Activated CD8-positive, alpha-beta memory T cell treated with anti-CD3 and anti-CD28 coated beads for 1 hour (primary cell): ENCODE measurements at places on chromosomes 7 and 10.

- no peak for DNase-seq
Measured at GRCh38 chr7:120994512-120995410, 6.2 kb downstream of the CPED1 start.

GRCh38 chr10:30988831-30989435 lies 42.7 kb downstream of the ZNF438 start:
- no peak for DNase-seq

DNA sequence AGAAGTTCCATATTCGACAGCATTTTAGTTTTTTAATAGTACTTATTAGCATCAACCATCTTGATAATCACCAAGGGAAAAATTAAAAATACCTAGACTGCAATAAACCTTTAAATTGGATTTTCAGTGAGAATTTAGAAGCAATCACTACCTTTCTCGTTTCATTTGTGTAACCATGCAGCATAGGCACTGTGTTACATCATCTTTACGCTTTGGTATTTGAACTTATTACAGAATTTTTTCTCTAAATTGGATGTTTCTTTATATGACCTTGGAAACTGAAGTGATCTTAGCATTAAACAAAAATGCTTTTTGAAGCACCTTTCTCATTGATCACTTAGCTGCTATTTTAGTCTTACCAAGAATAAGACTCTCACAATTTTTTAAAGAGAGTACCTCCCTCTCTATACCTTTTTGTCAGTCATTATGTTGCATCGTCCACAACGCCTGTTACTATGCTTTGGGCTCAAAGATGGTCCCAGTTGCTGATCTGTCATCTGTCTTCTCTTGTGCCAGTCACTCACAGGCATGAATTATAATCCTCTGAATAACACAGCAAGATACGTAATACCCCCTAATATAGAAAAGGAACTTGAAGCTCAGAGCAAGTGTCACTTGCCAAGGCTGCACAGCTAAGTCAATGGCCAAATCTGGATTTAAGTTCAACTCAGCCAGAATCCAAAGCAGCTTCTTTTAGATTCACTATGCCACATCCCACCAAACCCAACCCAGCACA lies 19.6 kb upstream of the ASCC1 start:
- DNase-seq = no peak

DNA sequence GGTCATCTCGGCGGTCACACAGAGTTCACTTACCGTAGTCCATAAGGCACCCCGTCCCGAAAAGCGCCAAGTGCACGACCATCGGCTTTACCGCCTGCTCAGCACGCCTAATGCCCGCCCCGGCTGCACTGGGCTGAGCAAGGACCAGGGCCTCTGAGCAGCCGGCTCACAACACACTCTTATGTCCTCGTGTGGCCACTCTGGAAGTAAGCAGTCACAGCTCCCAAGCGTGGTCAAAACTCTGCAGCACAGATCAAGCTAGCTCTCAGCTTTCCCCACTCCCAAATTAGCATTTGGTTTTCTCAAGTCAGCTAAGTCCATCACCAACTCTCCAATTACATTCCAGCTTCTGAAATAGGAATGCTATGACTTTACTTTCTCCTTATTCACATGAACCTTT lies 57.7 kb downstream of the MAD1L1 start:
- DNase-seq = no peak

GRCh38 chr10:16832351-16833080 lies 15.3 kb upstream of the RSU1 start:
- no peak for DNase-seq

- DNase-seq = no peak
Measured at GRCh38 chr7:77537778-77538280, 734 bp downstream of the PTPN12 start.

DNA sequence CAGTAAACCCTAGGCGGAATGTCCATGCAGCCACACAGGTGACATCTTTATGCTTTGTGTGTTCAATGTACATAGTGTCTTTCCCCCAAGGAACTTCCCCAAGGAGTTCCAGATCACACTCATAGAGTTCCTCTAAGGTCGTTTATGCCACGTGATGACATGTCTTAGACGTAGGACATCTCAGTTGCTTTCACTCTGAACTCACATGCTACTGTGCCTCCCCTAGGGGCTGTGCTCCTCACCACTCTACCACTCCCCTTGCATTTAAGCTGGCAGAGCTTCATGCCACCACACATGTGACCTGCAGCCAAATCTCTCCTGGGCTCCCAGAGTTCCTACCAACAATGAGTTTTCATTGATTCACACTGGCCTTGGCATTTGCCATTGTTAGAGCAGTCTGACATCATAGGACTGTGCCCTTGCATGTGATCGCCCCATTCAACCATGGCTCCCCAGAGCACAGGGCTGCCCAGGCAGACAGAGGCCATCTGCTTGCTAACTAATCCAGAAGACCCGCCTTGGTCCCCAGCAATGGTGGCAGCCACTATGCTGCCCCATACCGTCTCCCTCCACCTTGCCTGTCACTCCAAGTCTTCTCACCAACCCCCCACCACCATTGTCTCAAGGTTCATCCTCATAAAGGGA lies 95.3 kb upstream of the MACROH2A2 start:
- DNase-seq = no peak

DNA sequence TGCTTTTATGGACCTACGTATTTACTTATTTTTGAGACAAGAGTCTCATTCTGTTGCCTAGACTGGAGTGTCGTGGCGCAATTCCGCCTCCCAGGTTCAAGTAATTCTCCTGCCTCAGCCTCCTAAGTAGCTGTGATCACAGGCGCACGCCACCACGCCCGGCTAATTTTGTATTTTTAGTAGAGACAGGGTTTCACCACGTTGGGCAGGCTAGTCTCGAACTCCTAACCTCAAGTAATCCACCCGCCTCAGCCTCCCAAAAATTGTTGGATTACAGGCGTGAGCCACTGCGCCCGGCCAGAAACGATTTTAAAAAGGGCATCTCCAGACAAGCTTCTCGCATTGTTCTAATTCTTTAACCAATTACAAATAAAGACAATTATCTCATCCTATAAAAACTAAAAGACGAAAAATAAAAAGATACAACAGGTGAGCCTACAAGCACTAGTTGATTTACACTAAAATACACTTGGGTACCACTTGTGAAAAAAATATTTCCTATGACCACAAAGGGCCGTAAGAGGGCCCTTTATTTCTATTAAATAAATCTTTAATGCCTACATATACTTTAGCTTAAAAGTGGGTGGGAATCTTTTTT lies 2.4 kb downstream of the TRA2A start:
- no peak for DNase-seq

GRCh38 chr7:134811765-134812164 lies 32.3 kb downstream of the CALD1 start:
- DNase-seq = no peak

DNA sequence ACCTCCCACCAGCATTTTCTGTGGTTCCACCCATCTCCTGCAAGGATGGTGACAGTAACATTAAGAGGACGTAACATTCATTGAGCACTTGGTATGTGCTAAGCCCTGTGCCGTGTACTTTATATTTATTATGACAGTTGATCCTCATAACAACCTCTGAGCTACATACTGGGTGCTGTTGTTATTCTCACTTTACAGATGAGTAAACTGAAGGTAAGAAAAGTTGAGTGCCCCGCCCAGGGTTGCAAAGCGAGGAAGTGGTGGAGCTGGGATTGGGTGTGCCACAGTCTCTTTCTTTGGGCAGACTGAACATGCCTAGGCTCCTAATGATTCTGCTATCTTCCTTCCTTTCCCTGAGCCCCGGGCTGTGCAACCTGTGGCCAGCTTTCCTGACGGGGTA lies 107.4 kb downstream of the SH3PXD2A start:
- DNase-seq = no peak

DNA sequence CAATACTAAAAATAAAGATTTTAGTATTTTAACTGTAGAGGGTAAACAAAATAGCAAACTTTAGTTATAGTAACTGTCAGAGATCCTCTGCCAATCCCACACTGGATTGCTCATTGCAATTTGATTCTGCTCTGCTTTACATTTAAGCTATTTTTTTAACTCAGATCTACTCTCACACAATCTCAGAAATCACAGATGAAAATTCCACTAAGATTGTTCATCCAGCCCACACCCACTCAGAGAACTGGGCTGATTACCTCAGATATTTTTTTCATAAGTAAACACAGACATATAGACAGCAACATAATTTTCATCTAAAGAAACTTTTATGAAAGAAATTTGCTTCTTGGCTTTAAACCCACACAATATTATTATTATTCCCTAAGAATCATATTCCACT lies 7.0 kb downstream of the OSBPL3 start:
- no peak for DNase-seq

DNA sequence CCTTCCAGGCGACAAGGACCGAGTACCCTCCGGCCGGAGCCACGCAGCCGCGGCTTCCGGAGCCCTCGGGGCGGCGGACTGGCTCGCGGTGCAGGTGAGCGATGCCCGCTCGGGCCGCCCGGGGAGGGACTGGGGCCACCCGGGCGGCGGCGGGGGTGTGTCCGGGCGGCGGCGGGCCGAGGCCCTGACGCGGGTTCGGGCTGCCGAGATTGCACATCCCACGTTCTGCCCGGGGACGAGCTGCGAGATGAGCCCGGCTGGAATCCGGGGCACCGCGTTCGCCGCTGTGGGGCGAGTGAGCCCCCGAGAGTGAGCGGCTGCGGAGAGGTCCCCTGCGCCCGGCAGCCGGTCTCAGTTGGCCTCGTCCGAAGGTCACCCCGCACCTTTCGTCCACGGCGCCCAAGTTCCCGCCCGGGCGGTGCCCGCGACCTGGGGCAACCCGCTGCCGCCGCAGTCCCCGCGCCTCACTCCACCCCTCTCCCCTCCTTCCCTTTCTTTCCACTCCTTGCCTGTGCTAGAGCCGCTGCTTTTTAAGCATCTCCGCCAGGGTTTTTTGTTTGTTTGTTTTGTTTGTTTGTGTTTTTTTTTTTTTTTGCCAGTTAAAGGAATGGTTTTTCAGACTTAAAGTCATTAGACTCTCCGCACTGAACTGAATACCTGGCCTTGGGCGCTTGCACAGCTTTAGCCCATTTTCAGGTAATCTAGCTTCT lies 515 bp downstream of the RALA start:
- DNase-seq = no peak

DNA sequence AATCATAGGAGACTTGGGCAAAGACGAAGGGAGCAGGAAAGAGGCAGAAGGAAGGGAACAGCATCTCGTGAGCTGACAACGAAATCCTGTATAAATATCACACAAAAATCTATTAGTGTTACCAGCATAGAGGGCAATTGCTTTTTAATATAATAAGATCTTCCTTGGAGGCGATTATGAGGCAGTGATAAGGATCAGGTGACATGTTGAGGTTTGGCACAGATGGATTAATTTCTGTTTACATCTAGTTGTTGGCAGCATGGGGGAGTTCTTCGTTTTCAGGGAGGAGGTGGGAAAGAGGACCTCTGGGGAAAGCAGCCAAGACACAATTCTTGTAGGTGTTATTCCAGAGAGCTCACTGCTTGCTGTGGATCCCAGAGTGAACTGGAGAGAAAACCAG lies 163.8 kb downstream of the PLXNA4 start:
- no peak for DNase-seq

GRCh38 chr10:60942788-60943315 lies 1.1 kb downstream of the RHOBTB1 start:
- no peak for DNase-seq

- DNase-seq = no peak
Measured at GRCh38 chr7:113799896-113800295, 118.9 kb downstream of the PPP1R3A start.

DNA sequence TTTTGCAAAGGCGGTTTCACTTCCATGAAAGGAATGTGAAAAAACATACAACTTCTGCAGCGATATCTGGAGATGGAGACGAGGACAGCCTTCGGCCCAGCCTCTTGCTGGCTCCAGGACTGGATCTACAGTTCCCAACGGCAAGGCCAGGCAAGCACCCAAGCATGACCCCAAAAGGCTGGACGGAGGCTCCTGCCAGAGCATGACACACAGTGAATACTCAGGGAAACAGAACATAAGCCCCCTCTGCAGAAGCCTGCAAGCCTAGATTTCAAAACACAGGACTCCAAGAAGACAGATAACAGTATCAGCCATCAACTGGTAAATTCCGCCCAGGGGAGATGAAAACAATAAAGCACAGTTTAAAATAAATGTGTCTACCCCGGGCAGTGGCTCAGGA lies 3.3 kb upstream of the LRRC27 start:
- DNase-seq = no peak

DNA sequence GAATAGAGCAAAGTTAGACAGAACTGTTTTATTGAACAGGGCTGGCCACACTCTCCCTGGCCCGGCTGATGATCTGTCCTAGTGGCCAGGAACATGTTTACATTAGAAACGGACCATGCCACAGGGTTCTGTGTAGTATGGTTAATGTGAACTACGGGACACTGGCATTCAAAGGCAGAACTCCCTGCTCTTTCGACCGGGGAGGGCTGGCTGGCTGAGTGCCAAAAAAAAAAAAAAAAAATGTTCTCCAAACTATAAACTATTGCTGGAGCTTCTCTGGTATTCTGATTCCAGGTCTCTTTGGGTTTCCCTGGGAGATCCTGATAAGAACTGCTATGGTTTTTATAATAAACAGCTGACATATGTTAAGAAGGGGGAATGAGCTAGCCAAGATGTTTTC lies 1262.6 kb upstream of the SORCS1 start:
- no peak for DNase-seq

- no peak for DNase-seq
Measured at GRCh38 chr10:34163075-34163905, 651.8 kb downstream of the PARD3 start.

GRCh38 chr10:22258471-22258870 lies 40.7 kb upstream of the EBLN1 start:
- no peak for DNase-seq

- no peak for DNase-seq
Measured at GRCh38 chr7:8277394-8277982, 15.5 kb upstream of the ICA1 start.

- no peak for DNase-seq
Measured at GRCh38 chr7:139886206-139886605, 57.1 kb downstream of the TBXAS1 start.

DNA sequence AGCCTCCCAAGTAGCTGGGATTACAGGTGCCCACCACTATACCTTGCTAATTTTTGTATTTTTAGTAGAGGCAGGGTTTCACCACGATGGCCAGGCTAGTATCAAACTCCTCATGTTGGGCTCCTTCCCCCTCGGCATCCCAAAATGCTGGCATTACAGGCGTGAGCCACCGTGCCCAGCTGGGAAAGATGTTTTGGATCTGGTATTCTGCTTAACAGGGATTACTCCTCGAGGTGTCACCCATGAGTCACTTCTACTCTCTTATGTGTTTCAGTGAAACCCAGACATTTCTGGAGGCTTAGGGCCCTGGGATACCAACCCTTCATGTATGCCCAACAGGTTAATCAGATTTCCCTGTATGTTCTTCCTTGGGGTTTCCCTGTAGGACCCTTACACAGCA lies 11.8 kb upstream of the OPN4 start:
- DNase-seq = no peak

DNA sequence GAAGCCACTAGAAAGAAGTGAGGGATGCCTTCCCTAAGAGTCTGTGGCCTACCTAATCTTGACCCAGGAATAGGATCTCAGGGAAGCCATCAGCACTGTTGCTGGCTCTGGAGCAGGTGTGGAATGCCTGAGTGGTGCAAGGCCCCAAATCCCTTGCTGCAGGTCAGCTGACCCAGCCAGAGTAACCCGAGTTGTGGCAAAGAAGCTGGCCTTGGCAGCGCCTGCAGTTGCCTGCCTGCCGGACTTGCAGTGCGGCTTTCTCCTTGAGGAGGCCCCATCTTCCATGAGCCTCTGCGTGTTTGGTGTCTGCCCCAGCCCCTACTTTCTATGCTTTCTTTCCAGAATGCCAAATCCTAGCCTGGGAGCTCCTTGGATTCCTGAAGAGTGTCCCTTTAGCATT lies 5.8 kb downstream of the KIAA1217 start:
- DNase-seq = no peak

GRCh38 chr7:73701357-73701995 lies 18.0 kb downstream of the STX1A start:
- no peak for DNase-seq
